ENCODE measurements at places on chromosomes 4 and X. TPM values are rescaled to one million over a fixed set of nuclear protein-coding genes. Genes with fewer than 3 reads are reported as not detected.
A peak's percentile ranks its signal among the peaks of the same experiment; 100 is the strongest.

GRCh38 chr4:38902695-38903094 is 35.1 kb downstream of the FAM114A1 start:
- H3K36me3 ChIP-seq = peaks cover 31% of the 10 kb centered on the region
- peak overlapping the region; percentile 75 for H3K27ac ChIP-seq
- H3K4me1 ChIP-seq = peaks cover 2% of the 10 kb centered on the region

- DNase-seq = no peak
- no peak overlapping the region for H3K27ac ChIP-seq
Measured at GRCh38 chrX:120457766-120458180, 11.3 kb downstream of the LAMP2 start.

GRCh38 chrX:45068569-45068968 is 132.1 kb downstream of the DIPK2B start:
- peaks cover 29% of the 10 kb centered on the region for H3K36me3 ChIP-seq
- H3K27ac ChIP-seq = no peak overlapping the region
- no peaks in the 10 kb centered on the region for H3K27me3 ChIP-seq
- no peak for DNase-seq

DNA sequence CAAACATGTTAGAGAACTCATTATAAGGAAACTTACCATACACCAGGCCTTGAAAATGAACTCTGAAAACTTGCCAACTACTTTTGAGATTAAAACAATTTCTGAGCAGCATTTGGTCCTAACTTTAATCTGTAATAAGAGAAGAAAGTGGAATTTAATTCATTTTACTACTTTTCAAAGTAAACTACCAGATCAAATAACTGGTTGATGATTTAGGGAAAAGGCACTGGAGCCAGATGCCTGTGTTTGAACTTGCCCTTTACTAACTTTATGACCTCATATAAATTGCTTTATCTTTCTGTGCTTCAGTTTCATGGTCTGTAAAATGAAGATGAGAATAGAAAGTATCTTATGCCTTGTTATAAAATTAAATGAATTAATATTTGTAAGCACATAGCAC is 159.9 kb upstream of the PCDH18 start:
- no peaks in the 10 kb centered on the region for H3K36me3 ChIP-seq
- no peak overlapping the region for H3K4me3 ChIP-seq
- no peak overlapping the region for H3K27ac ChIP-seq

NFKB1 gene
- total RNA-seq = 17.3 TPM

NLGN4X gene
- 1.5 TPM for total RNA-seq

CENPVL3 gene
- not detected for total RNA-seq

- H3K27me3 ChIP-seq = no peaks in the 10 kb centered on the region
- peak overlapping the region; percentile 63 for H3K4me3 ChIP-seq
- H3K27ac ChIP-seq = peak overlapping the region; percentile 98
- H3K4me1 ChIP-seq = no peaks in the 10 kb centered on the region
Measured at GRCh38 chr4:87007528-87008446, 73.0 kb downstream of the AFF1 start.

IQSEC2 gene
- total RNA-seq = 2.8 TPM

DNA sequence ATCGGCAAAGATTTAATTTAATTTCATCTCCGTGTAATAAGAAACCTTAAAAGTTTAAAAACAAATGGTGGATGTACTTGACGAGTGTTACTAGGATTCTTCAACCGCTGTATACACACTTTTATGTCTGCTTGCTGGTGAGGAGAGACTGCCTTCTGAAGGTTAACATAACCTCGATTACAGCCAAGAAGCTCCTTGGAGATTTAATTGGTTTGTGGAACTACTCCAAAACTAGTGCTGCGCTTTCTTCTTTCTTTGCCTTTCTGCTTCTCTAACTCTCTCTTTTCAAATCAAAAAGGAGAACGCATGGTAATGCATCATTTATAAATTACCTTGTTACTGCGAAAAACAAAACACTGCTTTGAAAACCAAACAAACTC is 109.0 kb downstream of the ANTXR2 start:
- H3K27me3 ChIP-seq = no peaks in the 10 kb centered on the region
- H3K4me1 ChIP-seq = no peaks in the 10 kb centered on the region
- H3K27ac ChIP-seq = no peak overlapping the region
- no peak overlapping the region for H3K4me3 ChIP-seq
- DNase-seq = no peak

IDS gene
- total RNA-seq = 20.7 TPM

DNA sequence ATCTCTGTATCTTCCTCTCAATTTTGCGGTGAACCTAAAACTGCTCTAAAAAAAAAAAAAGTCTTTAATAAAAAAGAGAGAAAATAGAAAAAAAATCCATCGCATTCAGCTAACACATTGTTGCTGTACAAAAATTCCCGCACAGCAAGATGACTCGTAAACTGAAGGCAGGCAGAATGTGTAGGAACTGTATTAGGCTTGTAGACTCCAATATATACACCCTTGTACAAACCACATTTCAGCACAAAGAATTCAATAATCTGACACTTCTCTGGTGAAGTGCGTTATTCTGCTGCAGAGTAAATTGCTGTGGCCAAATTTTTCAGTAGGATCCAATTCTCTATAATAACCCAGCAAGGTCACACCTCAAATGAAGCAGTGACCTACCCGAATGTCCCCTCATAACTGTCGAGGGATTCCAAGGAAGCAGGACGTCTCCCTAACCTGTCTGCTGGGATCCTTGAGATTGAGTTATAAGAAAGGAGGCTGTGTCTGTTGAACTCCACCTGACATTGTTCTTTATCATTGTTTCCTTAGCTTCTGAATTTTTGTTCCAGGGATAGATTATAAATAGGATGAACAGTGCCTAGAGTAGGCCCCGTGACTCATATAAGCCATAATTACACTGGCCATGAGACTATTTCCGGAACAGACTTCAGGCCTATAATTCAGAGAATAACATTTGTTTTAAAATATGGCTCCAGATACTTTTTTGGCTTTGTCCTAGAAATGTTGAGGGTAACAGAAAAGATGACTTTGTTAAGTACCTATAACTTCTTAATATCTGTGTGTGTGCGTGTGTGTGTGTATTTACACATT is 348.3 kb downstream of the PCDH7 start:
- H3K27ac ChIP-seq = no peak overlapping the region
- no peak overlapping the region for H3K4me3 ChIP-seq
- H3K27me3 ChIP-seq = no peaks in the 10 kb centered on the region
- no peaks in the 10 kb centered on the region for H3K4me1 ChIP-seq
- DNase-seq = no peak

GRCh38 chr4:17448689-17449088 is 63.2 kb downstream of the QDPR start:
- H3K27me3 ChIP-seq = no peaks in the 10 kb centered on the region
- no peak for DNase-seq
- H3K4me3 ChIP-seq = no peak overlapping the region

All from right lobe of liver (tissue), 6 donors.